Activated T-cell treated with anti-CD3 and anti-CD28 coated beads for 4 hours (primary cell): ENCODE measurements at places on chromosomes 11 and 22.

GRCh38 chr11:57482782-57483561 lies 22.6 kb downstream of the RTN4RL2 start:
- DNase-seq: peak; percentile 72

DNA sequence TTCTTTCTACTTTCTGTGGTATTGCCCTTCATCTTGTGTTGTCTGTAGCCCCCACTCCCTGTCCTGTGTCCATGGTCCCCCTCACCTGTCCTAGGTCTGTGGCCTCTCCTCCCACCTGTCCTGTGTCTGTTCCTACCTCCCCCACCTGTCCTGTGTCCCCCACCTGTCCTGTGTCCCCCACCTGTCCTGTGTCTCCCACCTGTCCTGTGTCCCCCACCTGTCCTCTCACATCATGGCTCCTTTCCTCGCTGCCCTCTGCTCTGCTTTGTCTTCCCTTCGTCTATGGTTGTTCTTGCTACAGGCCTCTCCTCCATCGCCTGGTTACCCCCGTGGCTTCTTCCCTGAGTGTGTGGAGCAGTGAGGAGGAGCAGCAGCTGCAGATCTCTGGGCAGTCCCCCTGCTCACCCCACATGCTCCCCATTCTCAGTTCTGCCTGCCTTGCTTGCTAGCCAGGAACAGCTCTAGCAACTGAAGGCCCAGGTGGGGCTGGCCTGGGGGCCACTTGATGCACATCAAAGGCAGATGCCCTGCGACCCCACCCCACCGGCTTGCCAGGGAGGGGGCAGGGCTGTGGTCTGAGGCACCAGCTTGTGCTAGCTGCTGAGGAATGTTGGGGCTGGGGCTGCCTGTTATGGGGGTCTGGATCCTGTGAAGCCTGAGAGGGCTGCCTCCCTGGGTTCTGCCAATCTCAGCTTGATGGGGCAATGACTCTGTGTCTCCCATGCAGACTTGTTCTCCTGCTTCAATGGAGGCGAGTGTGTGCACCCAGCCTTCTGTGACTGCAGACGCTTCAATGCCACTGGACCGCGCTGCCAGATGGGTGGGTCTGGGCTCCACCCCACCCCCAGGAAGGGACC lies 5.6 kb downstream of the OTOG start:
- DNase-seq: no peak

DNA sequence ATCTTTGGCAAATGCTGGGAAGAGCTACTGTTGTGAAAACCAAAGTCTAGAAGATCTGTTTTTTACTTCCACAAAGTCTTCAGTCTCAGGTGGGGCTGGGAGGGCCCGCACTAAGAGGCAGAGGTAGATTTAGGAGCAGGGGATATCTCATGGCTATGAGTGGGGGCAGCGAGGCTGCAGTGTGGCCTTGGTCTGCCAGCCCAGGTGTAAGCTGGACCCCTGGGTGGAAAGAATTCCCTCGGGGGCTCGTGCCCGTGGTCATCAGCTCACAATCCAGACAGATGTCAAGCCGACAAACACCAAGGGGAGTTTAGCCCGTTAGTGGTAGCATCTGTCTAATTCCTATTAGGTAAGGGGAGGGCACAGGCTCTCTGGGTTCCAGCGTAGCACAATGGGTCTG lies 9.0 kb downstream of the PKNOX2 start:
- DNase-seq: no peak

- no peak for DNase-seq
Measured at GRCh38 chr11:124078591-124078990, 36.7 kb upstream of the VWA5A start.

DNA sequence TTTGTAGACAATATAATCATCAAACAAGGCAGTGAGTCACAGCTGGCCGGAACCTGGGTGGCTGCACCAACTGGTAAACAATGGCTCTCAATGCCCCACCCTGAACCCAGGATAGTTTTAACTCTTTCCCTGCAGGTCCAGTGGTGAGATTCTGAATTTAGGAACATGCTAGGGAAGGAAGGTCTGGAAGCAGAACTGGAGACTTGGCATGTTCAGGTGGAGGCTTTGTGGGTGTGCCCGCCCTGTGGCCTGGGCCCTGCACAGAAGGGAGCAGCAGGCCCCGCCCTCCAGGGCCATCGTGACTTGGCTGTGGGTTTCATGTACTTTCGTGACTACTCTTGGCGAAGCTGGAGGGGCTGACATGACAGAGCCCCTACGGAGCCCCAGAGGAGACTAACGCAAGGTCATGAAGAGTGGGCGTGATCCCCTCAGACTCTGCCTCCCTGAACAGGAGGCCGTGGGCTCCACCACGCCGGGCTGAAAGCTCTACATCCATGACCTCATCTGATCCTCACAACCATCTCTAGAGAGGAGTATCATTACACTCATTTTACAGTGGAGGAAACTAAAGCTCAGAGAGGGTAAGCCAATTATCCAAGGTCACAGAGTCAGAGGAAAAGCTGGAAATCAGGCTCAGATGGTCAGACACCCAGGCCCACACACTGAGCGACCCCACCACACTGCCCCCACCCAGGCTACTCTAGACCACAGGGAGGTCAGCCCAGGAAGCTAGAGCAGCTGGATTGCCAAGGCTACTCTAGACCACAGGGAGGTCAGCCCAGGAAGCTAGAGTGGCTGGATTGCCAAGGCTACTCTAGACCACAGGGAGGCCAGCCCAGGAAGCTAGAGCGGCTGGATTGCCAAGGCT lies 27.3 kb downstream of the MAFF start:
- DNase-seq: no peak

DNA sequence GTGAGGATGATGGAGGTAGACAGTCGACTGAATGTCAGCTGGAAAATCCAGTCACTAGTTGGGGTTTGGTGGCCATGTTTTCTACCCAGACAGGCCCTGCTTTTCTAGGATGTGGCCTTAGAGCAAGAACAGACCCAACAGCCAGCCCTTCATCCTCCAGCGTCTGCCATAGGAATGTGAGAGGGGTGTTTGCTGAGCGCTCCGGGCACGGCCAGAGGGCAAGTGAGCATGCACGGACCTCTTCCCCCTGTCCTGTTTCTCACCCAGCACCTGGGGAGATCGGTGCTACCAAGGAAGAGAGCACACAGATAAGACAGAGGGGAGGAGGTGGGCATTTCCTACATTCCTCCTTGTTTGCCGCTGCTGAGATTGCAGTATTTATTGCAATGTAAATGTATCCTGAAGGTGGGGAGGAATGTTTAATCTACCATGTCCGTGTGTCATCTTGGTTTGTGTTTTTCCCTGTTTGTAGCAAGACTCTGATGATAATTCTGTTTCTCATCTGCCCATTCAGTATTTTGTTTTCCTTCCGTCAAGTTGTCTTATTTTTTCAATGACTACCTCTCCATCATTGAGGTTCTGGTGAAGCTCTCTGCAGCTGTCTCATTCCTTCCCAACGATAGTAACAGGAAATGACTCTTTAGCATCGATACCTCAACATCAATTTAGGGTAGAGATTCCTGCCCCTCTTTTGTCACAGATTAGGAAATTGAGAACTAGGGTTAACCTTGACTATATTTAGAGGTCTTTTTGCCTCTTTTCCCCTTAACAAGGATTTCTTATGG lies 4.9 kb upstream of the ATF4 start:
- no peak for DNase-seq

DNA sequence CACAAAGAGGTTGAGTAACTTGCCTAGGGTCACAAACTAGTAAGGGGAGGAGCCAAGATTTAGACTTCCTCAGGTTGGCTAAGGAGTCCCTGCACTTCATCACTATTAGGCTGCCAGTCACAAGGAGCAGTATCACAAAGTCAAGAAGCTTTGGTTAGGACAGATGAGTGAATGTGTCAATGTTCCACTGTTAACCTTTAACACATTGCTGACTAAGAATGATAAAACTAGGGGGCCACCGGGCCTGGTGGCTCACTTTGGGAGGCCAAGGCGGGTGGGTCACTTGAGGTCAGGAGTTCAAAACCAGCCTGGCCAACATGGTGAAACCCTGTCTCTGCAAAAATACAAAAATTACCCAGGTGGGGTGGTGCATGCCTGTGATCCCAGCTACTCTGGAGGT lies 32.0 kb downstream of the TMEM123 start:
- DNase-seq: no peak

DNA sequence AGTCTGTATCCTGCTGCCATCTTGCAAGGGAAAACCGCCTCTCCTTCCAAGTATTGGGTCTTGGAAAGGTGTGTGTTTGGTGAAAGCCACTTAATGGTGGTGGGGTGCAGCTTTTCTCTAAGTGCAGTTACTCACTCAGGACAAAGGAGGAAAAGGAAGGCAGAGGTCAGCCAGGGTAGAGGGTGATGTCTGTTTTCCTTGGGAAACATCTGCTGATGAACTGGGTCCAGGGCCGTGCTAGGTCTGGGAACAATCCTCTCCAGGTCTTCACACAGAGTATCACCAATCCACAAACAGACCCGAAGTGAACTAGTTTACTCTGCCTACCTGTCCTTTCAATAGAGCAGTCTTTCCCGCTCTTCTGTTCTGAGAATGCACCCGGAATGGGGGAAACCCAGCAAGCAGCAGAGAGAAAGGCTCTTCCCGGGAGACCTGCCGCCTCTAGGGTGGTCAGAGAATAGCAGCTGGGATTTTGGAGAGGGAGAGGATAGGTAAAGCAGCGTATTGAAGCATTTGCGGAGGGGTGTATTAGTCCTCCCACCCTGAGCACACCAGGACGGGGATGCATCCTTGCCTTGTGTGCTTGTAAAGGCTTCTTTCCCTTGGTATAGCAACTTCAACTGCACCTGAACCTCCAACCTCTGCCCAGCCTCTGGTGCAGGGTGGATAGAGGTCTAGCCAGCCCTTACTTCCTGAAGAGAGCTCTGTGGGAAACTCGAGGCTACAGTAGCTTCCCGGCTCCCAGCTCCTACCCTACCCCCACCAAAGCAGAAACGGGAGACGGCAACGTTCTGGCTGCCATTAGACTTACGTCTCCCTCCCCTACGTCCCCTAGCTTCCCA lies 20.7 kb downstream of the LHFPL7 start:
- no peak for DNase-seq

- no peak for DNase-seq
Measured at GRCh38 chr22:22689621-22690345, 45.4 kb downstream of the GGTLC2 start.

- DNase-seq: no peak
Measured at GRCh38 chr11:62431171-62431901, 12.5 kb downstream of the SCGB1A1 start.

DNA sequence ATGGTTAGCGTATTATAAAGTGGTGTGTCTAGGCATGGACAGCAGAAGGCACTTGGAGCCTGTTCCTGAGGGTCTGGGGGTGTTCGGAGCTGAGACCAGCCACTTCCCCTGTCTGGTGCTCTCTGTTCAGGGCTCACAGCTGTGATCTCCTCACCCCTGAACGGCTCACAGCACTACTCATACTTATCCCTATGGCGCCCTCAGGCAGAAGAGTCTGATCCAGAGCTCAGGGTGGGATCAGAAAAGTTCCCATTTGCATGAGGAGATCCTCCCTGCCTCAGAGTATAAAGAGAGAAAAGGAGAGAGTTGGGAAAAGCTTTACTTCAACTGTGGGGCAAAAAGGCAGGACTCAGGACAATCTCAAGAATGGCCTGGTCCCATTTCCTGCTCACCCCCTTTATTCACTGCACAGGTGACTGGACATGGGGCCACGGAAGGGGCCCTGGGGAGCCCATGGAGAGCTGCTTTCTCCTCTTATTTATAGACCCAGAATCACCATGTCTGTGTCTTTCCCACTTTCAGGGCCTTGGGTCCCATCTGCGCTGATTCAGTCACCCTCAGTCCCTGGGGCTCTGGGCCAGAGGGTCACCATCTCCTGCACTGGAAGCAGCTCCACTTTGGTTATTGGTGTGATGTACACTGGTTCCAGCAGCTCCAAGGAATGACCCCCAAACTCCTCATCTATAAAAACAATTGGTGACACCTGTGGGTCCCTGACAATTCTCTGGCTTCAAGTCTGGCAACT lies 97.0 kb upstream of the TOP3B start:
- DNase-seq: no peak

DNA sequence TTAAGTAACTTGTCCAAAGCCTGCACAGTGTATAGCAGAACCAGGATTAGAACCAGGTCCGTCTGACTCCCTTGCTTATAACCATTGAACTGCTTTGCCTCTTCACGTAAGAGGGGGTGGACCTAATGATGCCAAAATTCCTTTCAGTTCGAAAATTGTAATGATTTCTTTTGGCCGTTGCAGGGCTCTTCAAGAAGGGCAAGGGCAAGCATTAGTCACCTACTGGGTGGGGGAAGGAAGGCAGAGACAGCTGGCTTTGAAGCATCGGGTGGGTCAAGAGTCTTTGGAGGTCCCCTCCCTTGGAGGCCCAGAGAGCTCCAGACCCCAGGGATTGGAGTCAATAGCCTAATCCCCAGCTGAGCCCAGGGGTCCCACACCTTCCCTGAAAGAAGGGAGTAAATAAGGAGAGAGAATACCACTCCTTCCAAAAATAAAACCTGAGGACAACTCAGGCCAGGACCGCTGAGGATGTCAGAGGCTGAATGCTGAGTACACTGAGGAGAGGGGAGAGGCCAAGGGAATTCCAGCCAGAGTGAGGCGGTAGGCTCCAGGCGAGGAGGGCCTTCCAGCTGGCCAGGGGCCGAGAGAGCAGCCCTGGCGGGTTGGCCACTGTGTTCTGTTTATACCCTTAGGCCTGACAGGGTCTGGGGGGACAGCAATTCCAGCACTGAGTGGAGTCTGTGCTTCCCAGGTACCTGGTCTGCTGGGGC lies 14.1 kb downstream of the CREB3L1 start:
- DNase-seq: no peak

- DNase-seq: no peak
Measured at GRCh38 chr11:119774172-119774763, 45.3 kb upstream of the NECTIN1 start.

DNA sequence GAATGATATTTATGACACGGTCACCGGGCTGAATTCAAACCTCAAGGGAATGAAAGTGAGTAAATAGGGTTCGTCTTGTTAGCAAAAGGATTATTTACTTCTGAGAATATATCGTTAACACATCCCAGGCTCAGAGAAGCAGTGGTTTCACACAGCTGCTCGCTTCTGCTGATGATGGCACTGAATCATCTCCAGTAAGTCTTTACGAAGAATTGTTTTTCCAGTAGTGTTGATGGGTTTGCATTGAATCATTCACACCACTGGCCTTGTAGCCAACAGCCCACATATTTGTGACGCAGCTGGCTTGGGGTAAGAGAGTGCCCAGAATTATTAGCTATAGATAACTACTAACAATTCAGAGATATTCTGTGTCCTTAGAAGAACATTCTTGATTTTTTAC lies 236.3 kb downstream of the CADM1 start:
- DNase-seq: no peak

GRCh38 chr22:38049812-38050619 lies 7.2 kb upstream of the PICK1 start:
- DNase-seq: no peak

DNA sequence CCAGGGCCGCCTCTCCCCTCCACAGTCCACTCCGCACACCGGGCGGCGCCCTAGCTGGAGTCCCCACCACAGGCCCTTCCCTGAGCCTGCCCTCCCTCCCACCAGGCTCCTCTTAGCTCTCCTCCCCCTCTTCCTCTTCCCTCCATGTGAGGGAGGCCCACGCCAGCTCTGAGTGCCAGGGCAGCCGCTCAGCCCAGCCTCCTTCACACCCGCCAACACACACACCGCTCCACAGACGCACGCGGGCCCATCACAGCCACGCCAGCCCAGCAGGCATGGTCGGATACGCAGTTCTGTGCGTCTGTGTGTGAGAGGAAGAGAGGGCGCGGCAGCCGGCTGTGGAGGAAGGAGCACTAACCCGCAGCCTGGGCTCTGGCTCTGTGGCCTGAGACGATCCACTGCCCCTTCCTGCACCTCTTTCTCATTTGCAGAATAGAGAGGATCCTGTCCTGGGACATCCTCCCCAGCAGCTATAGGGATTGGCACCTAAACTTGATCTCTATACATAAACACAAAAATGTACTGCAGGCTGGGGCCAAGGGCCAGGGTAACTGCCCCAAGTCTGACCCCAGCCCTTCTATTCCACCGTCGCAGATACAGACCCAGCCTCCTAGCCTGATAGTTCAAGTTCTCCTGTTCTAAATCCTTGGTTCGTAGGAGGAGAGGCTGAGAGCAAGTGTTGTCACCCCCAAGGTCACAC lies 3.5 kb downstream of the CHRM4 start:
- no peak for DNase-seq
